ENCODE measurements at places on chromosomes 7 and 10.

DNA sequence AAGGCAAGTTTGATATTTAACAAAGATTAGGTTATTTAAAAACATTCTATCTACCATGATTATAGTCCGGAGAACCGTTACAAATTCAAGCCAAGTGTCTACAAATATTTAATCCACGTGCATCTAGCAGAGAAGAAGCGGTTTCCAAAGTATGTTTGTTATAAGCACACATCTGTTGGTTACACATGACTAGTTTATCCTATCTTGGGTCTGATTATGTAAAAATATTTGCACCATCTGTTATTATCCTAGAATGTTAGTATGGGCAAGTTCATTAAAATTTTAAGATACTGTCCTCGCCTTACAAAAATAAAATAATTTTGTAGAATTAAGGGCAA lies 289.2 kb upstream of the VSTM2A start:
- DNase-seq, result no peak

DNA sequence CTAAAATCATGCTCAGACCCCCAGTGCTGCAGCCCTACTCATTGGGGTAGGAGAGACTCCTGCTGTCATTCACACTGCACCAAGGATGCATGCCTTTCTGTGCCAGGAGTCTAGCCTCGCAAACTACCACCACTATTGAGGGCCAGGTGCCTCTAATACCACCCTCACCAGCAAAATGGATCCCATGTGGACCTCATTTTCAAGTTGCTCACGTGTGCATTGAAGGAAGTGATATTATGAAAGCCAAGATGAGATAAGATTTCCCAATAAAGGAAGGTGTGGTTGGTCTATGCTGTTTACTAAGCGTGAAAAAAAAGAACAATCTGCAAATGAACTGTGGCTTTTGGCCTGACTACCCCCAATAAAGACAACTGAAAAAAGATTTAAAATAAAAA lies 7.2 kb upstream of the LAMTOR4 start:
- DNase-seq, result no peak

DNA sequence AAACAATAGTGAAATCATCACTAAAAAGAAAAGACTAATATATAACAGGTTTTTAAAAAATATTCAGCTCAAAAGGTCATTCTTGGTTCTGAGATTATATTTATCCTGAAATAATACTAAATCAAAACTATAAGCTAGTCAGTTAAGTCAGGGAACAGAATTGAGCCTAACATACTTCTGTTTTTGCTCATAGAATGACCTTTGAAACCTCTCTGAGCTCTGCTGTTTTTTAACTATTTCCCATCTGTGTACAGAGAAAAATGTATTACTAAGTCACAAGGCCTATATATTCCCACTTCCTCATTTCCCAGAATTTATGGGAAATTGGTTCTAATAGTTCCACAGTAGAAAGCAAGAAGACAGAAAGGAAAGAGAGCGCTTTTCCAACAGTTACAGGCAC lies 346.8 kb upstream of the ETV1 start:
- DNase-seq, result no peak

DNA sequence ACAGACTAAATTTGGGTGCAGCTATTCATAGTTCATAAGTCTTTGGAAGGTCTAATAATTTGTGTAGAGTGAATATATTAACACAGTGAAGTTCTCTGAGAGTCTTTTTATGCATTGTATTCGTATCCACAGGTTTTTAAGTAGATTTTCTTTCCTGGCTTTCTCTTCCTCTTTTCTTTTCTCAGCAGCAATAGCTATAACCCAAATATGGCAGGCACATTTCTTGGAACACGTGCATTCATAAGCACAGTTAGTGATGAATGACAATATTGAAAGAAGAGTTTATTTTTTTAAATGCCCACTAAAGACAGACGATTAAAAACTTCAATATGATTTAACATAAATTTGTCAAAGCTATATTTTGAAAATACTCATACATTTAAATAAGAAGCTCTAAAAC lies 220.5 kb upstream of the MBL2 start:
- DNase-seq, result no peak

- no peak for DNase-seq
Observed at GRCh38 chr7:151403764-151404163, 6.1 kb downstream of the WDR86 start.

- no peak for DNase-seq
Observed at GRCh38 chr10:74736029-74736428, 90.4 kb upstream of the KAT6B start.

DNA sequence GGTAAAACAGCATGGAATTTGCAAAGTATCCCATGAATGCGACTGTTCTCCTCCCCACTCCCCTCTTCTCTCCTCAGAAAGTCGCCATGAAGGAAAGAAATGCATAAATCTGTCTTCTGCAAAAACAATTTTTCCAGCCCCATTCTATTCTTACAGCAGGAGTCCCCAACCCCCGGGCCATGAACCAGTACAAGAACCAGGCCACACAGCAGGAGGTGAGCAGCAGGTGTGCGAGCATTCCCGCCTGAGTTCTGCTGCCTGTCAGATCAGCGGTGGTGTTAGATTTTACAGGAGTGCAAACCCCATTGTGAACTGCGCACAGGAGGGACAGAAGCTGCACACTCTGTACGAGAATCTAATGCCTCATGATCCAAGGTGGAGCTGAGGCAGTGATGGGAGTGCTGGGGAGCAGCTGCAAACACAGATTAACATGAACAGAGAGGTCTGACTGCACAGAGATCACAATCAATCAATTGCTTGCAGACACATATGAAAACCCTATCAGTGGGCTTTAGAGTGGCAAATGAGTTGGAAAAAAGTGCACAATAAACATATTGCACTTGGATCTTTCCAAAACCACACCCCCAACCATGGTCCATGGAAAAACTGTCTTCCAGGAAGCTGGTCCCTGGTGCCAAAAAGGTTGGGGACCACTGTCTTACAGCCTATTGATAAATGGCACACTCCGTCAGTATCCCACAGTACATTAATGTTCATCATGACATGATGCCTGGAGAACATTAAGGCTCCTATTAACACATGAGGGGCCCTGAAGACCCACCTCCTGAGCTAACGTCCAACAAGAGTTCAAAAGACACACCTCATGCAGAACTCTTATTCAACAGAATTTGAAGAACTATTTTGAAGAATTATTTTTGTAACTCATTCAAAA lies 205.0 kb downstream of the PTPRN2 start:
- DNase-seq, result no peak

DNA sequence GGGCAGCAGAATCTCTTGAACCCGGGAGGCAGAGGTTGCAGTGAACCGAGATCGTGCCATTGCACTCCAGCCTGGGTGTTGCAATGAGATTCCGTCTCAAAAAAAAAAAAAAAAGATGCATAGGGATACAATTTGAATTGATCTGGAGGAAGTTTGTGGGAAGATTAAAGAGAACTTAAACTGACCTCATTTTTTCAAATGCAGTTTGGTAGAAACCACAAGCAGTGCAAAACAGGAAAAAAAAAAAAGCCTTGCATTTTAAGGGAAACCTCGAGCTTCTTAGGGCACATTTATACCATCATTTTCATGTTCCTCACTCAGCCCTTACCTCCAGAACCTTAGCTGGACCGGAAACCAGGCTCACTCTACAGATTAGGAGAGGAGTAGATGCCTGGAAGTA lies 2.8 kb downstream of the KCTD7 start:
- no peak for DNase-seq

DNA sequence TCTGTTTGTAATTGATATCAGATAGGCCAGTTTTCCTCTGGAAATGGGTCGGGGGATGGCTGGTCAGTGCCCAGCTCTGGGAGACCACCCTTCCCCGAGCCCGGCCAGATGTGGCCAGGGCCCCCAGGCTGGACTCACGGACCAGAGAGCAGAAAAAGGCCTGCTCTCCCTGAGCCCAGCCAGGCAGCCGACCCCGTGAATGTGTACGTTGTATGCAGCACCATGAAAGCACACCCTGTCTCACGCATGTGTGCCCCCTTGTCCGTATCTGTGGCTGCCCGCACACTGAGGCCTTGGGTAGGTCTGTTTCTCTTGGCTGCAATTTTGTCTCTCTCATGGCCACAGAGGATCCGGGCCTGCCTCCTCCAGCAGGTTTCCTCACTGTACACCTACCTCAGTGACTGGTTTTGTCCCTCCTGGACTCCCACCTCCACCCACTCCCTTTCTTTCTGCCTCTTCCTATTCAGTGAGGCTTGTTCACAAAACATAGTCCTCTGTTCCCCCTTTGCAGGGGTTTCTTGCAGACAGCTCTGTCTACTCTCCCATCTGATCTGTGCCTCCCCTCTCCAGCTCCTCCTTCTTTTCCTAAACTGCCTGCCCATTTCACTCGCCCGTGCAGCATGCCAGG lies 23.6 kb upstream of the ANKRD2 start:
- no peak for DNase-seq

GRCh38 chr7:30708983-30709382 lies 26.7 kb upstream of the CRHR2 start:
- DNase-seq, result no peak

DNA sequence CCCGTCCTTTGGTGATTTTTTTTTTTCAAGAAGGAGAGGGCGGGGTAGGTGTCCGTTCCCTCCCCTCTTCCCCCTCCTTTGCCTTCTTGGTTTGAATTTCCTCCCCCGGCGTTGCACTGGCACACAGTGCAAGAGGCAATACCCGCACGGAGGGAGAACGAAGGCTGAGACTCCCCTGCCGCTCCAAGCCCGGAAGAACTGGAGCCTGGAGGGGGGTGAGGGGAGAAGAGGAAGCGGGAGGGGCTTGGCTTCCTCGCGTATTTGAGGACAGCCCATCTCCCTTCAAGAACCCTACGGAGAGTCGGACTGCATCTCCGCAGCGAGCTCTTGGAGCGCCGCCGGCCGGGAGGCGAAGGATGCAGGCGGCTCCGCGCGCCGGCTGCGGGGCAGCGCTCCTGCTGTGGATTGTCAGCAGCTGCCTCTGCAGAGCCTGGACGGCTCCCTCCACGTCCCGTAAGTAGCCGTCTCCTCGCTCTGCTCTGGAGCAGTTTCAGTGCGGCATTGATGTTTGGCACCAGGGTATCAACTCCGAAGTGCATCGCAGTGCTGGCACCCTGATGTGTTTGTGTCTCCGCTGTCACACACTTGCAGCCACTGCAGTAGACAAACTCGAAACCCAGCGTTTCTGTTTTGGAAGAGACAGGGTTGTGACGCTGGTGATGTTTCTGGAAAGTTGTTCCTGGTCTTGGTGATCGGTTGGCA lies at the start of gene CNTNAP2:
Gene CNTNAP2, plus strand, starts transcription at position 281 of the 702 bp plus-strand sequence. Its CDS starts 76 bp downstream, at position 357.
- DNase-seq, result peak; percentile 39

- peak; percentile 85 for DNase-seq
Observed at GRCh38 chr10:102072673-102073527, 7.8 kb downstream of the HPS6 start.

- DNase-seq, result no peak
Observed at GRCh38 chr7:12855036-12855435, 167.6 kb downstream of the ARL4A start.

- DNase-seq, result no peak
Observed at GRCh38 chr7:94182066-94182465, 177.9 kb upstream of the BET1 start.

- DNase-seq, result no peak
Observed at GRCh38 chr10:129035052-129035827, 431.8 kb upstream of the MGMT start.

DNA sequence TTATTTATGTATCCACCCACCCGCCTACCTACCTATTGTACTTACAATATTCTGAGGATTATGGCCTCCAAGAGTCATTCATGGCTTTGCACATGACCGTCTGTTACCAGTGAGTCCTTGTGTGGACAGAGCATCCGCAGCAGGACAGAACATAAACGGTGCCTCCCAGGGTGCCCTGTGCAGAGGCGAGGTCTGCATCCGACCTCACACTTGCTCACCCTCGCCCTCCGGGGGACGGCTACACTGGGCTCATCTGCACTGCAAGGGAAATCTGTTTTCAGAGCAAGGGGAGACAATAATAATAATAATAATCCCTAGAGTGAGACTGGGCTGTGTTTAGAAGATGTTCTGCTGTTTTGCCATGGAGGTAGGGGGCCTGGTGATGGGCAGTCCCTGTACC lies 29.8 kb downstream of the PFKP start:
- no peak for DNase-seq

DNA sequence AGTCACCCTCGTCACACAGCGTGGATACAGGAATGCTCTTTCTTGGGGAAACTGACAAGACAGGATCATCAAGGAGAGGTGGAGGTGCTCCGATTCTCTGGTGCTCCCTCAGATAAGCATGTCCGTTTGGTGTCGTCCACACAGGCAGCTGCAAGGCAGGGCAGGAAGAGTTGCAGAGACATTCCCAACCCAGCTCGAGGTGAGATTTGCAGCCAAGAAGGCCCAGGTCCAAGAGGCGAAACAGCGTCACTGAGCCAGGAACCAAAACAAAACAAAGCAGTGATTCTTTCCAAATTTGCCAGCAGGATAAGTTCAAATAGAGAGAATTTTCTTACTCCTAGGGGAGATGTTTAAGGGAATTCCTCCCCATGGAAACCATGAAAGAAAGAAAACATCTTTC lies 386.5 kb upstream of the PFKP start:
- DNase-seq, result no peak

DNA sequence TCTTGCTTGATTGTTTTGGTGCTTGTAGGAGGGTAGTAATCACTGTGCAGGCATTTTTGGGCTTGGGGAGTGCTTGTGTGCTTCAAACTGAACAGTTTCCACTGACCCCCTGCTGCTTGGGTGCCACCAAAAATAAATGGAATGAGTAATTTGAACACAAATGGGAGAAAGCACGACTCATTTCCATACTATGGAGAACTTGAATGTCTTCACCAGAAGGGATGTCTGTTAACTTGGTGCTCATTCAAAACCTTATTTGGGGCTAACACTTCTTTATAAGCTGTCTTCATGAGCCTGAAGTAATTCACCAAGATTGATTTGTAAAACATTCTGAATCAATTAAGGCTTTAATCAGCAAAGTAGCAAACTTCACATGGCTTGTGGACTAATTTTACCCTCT lies 560.3 kb downstream of the SDK1 start:
- no peak for DNase-seq

DNA sequence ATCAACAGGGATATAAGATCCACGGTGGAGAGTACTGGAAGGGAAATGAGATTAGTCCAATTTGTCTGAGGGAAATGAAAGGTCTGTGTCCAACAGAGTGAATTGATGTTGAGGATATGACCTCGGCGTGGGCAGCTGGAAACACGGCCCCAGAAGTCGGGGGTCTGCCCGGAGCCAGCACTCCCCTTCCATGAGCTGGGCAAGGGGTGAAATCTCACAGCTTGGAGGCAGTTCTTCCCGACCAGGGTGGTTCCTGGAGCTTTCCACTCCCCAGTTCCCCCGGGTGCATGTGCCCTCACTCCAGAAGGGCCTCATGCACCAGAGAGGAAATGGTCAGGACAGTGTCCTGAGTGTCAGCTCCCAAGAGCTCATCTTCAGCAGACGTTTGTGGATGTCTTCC lies 264.7 kb upstream of the PPP2R2D start:
- no peak for DNase-seq

GRCh38 chr7:99949645-99950228 lies 20.3 kb upstream of the GJC3 start:
- DNase-seq, result no peak

- no peak for DNase-seq
Observed at GRCh38 chr10:27448921-27449320, 55.2 kb upstream of the RAB18 start.

- DNase-seq, result no peak
Observed at GRCh38 chr10:29917311-29917710, 142.1 kb downstream of the JCAD start.
